T-cell (primary cell): ENCODE measurements at places on chromosomes 3 and 15.
A peak's percentile ranks its signal among the peaks of the same experiment; 100 is the strongest.

DNA sequence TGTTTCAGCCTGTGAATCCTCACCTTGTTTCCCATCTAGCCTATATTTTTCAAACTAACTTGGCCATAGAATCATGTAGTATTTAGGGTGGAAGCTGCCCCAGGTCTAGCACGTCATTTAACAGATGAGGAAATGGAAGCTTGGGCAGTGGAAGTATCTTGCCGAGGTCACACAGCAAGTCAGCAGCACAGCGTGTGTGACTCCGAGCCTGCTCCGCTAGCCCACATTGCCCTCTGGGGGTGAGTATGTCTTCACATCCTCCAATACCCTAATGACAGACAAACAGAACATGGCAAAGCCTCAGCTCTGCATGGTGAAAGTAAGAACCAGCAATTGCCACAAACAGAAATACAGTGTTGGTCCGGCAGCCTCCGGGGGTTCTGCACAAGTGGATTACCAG, 2.2 kb upstream of the CCR5 start:
- DNase-seq, result peak; percentile 66

- no peak for DNase-seq
These were observed 156.0 kb upstream of the TRIM42 start for GRCh38 chr3:140521751-140522445.

- DNase-seq, result no peak
These were observed 462.8 kb upstream of the DPH6 start for GRCh38 chr15:36008719-36009118.

- no peak for DNase-seq
These were observed 70.7 kb downstream of the DCLK3 start for GRCh38 chr3:36693670-36694069.

DNA sequence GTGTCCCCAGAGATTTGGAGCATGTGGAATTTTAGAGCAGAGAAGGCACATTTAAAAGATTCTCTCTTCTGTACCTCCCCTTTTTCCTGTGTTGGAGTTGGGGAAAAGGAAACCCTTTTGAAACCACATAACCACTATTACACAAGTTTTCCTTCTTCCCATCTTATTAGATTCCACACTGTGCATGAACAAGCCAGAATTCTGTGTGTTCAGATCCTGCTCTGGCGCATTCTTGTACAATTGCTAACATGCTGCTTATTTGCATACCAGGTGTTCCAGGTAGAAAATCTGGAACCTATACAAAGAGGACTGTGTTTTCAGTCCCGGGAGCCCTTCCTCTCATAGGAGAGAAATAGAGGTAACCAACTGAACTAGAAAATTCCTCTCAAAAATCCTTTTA, 2.6 kb upstream of the CIB2 start:
- DNase-seq, result no peak

DNA sequence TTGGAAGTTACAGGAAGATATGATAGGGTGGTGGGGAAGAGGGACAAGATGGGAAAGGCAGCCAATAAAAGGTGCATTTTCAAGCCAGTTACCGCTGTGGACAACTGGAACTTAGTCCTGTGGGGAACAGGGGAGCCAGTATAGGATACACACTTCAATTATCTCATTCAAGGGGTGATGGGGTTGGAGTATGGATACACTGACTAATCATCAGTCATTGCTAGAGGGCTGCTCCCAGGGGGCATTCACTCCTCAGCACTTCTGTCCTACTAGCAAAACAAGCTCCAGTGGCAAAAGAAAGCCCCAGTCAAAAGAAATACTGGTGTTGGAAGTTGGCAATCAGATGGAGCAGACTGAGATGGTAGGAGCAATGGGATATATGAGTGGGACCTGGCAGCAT, 183.4 kb upstream of the GADL1 start:
- no peak for DNase-seq

GRCh38 chr15:51801391-51801835, 28.0 kb upstream of the TMOD3 start:
- DNase-seq, result no peak

DNA sequence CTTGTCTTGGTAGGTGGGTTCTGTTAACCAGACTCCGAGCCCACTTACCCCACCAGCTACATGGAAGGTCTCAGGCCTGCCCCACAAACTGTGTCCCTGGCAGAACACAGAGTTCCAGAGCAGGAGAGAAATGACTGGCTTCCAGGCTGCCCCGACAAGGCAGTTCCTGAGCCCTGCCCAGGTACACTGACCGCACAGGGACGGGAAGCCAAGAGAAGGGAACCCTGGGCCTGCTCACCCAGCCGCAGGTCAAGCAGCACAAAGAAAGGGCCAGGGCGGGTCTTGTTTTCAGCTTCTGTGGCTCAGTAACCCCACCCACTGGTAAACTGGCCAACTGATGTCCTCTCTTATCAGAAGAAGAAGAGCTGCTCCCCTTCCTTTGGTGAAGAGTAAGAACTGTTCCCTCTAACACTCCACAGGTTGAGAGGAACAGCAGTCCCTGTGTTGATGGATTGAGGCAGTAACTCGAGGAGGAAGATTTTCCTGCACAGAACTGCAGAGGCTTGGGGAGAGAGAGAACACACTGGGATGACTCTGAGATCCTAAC, 68.4 kb downstream of the CRTC3 start:
- no peak for DNase-seq

GRCh38 chr15:81098861-81099651, 35.0 kb upstream of the CFAP161 start:
- no peak for DNase-seq
